ENCODE measurements at places on chromosomes 5 and 9.

- no peak for DNase-seq
Observed at GRCh38 chr9:549455-549997, 292.0 kb upstream of the DMRT1 start.

GRCh38 chr5:74538206-74538661 is 102.3 kb downstream of the ENC1 start:
- DNase-seq = no peak

DNA sequence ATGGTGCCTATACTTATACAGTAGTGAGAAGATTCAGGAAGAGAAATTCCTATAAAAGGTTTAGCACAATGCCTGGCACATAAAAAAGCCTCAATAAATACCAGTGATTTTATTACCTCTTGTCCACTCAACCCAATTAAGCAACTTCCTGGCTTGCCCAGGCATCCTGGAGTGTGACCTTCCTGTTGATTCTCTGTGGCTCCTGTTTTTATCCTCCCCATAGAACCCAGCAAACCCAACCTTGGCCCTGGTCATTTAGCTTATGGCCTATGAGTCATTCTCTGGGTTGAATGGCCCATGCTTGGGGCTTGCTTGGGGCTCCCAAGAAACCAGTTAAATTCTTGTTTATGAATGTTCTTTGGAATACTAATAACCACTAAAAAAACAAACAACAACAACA is 21.4 kb upstream of the SPARC start:
- DNase-seq = no peak

DNA sequence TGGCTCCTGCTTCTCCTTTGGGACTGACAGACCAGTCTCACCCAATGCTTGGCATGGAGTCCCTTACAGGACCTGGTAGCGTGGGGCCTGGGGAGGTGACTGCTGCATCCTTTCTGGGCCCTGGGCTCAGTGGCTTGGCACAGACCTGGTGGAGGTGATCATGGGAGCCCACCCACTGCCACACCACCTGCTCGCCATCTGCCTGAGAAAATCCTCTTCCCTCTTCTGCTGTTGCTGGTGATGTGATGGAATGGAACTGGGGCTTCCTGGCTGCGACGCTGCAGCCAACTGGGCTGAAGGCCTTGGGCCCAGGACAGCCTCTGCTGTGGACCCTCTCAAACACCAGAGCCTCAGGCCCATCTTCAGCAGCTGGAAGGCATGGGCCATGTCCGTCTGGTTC is 122.5 kb upstream of the PANK3 start:
- no peak for DNase-seq

DNA sequence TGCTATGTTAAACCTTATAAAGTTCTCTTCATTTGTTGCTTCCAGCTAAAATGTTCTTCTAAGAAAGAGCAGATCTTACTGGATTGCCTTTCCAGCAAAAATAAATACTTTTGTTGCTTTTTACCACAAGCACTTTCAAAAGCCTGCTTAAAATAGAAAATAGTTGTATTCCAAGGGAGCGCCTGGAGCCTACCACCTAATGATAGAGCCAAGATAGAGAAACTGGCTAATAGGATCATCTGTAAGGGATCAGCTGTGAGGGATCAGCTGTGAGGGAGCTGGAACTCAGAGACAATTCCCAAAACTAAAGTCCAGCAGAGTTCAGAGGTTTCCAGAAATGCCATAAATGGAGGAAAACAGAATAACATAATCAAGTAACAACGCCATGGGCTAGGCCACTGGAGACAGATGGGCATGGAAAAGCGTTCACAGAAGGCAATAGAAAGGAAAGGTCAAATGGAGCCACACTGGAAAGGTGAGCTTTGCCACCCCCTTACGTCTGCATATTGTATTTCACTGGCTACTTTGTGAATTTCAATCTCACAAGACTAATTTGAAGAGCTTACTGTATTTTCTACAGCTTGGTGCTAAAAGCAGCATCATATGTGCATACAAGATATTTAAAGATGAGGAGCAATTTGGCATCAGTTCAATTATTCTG is 140.6 kb upstream of the TLE4 start:
- DNase-seq = no peak

GRCh38 chr5:85646641-85647040 is 971.1 kb upstream of the COX7C start:
- no peak for DNase-seq

GRCh38 chr5:68176802-68177479 is 38.6 kb upstream of the PIK3R1 start:
- no peak for DNase-seq

DNA sequence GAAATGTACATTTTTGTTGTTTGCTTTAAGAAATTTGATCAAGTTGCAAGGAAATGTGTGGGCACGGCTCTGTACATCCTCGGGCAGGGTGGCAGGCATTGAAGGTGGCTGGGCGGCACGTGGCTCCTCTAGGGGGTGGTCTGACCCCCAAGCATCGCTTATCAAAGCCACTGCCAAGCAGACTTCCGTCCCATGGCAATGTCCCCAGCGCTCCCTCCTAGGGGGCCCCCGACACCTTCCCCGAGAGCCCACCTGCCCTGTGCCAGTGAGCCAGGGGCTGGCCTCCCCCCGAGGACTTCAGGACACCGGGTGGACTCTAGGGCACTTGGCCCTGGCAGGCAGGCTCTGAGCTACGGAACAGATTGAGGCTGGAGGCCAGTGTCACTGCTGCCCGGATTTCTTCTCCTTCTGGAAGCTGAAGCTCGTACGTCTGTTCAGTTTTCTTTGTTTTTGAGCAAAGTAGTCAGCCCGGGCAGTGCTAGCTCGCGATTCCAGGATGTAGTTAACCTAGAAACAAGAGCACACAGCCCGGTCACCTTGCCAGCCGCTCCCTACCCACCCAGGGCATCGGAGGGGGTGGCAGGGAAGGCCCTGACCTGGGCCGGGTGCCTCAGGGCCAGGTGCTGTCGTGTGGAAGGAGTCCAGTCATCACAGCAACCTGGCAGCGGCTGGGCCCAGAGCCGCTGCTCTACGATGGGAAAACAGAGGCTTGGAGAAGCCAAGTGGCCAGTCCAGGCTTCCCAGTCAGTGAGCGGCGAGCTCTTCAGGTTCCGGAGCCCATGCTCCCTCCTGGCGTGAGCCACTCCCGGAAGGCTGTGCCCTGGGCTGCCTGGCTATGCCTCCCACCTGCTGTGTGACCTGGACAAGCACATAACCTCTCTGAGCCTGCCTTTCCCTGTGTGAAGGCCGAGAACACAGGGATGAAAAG is 177.1 kb downstream of the GAPVD1 start:
- DNase-seq = no peak

GRCh38 chr9:134371731-134372130 is 45.5 kb downstream of the RXRA start:
- DNase-seq = no peak

- DNase-seq = no peak
Observed at GRCh38 chr5:34411470-34412346, 244.4 kb upstream of the RAI14 start.
